ENCODE measurements at places on chromosomes 1 and 21.
A peak's percentile ranks its signal among the peaks of the same experiment; 100 is the strongest.

- DNase-seq = no peak
These were observed 56.5 kb upstream of the PLA2G4A start for GRCh38 chr1:186772228-186772627.

GRCh38 chr1:24898909-24899439 lies 31.1 kb downstream of the RUNX3 start:
- no peak for DNase-seq

- no peak for DNase-seq
These were observed 86.1 kb upstream of the ADGRL2 start for GRCh38 chr1:81714636-81715035.

DNA sequence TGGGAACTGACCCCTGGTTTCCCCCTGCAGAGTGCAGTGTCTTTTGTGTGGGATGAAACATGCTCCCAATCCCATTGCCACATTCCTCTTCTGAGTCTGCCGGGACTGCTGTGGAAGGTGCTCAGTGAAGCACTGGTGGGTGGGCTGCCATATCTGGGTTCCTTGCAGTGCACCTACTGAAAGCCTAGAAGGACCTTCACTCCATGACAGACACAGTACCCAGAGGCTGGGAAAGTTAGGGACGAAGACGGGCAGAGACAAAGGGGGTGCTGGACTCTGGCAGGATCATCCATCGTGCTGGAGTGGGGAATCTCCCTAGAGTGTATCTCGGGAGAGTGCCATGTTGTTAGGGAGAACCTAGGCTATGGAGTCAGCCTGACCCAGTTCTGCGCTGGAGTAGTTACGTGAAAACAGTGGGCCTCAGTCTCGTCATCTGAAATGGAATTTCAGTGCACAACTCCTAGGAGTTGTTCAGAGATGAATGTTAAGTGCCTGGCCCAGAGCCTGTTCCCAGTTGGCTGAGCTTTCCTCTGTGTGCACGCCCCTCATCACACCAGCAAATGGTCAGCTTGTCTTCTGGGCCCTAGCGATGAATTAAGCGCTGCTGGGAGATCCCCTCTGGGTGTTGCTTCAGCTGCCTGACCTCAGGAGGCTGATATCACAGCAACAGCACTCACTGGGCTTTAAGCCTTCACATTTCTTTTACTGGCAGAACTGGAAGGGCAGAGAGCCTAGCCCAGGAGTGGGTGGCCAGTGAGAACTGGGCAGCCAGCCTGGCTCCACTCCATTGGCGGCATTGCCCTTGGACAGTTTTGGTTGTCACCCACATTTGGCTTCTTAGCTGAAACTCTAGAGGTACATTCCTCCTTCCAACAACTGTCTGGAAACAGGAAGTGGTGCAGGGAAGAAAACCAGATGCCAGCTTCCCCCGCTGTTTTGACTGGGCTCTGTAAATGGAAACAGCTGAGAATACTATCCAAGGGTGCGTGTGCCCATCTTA lies 479.8 kb upstream of the VAMP3 start:
- DNase-seq = peak; percentile 58

GRCh38 chr1:74586253-74586897 lies 74.0 kb upstream of the LRRC53 start:
- DNase-seq = no peak

DNA sequence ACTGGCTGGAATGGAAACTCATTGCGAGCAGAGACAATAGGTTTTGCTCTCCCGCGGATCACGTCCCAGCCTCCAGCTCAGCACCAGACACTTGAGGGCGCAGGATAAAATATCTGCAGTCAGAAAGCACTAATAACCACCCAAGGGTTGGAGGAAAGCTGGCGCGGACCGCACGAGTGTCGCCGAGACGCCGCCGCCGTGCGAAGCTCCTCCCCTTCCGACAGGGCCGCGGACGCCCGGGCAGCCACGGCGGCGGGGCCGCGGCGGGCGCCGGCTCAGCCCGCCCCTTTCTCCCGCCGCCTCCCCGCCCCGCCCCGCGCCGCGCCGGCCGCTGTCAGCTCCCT lies at the start of gene CMPK1:
CMPK1 (plus strand) TSS at position 213 of the 344 bp plus-strand sequence. CDS start 156 bp downstream, outside the sequence.
- peak; percentile 90 for DNase-seq

GRCh38 chr1:78490861-78491450 lies at the start of gene PTGFR:
Gene PTGFR, plus strand, starts transcription at chr1:78490974. Its CDS starts 1,770 bp downstream, at chr1:78492744.
- peak; percentile 55 for DNase-seq

GRCh38 chr1:16430606-16431005 lies 6.6 kb downstream of the SPATA21 start:
- DNase-seq = peak; percentile 14

DNA sequence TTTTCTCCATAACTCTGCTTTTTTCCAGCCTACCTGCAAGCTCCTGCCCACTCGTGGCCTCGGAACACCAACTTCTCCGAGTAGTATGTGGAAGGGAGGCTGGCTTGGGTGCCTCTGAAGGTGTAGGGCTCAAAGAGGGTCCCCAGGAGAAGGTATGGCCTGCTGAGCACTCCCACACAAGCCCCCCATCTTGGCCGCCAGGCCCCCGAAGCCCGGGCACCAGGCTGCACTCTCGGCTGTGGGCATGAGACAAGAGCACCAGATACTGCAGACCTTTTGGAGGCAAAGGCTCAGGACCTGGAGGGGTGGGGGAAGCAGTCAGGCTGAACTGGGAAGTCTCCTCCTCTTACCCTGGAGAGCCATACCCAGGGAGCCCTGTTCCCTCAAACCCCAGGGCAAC lies 1.7 kb downstream of the ZNF692 start:
- DNase-seq = no peak

- no peak for DNase-seq
These were observed 10.8 kb downstream of the CASP9 start for GRCh38 chr1:15513192-15513591.

DNA sequence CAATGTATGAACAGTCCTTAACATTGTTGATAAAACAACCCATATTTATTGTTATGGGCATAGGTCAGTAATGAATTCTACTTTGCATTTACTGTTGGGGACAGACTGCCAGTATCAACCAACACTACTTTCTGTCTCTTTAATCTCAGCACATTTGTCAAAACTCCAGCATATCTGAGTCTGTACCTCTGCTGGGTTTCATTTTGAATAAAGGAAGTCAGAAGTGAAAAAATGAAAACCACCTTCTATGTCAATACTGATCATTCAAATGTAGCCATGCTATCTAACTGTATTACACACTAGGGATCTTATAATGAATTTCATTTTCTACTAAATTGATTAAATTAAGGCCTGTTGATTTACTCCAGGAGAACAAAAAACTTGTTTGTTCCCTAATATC lies 24.2 kb upstream of the CXADR start:
- no peak for DNase-seq

GRCh38 chr1:26890467-26890796 lies 349 bp upstream of the GPN2 start:
- DNase-seq = no peak

GRCh38 chr1:197614916-197615692 lies 160.2 kb downstream of the DENND1B start:
- peak; percentile 41 for DNase-seq

DNA sequence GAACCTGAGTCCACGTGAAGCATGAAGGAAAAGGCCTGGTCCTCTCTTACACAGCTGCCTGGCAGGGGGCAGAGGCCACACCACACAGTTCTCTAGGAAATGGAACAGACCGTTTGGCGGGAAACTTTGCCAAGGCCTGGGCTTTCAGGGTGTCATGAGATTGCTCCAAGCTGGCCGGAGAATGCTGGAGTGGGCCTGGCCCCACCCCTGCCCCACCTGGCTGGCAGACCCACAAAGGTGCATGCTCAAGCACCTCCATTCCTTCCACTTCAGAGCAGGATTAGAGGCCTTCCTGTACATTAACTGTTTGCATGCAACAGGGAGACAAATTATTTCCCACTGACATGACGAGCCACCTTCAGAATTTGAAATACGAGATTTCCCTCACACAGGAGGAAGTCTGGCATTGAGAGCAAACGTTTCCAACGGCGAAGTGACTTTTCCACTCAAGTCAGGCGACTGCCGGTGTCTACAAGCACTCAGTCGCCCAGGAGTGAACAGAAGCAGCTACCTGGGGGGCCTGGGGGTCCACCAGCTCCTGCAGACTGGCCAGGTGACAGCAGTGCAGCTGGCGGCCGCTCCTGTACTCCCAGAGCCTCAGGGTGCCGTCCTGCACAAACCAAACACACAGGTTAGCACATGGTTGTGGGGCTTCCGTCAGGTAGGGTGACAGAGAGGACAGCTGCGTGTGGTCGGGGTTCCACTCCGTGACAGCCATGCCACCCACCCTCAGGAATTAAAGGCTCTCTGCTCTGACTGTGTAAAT lies 24.0 kb downstream of the WDR4 start:
- no peak for DNase-seq

GRCh38 chr1:157404614-157405013 lies 147.7 kb downstream of the FCRL5 start:
- no peak for DNase-seq

- no peak for DNase-seq
These were observed 51.3 kb upstream of the HOOK1 start for GRCh38 chr1:59763418-59763817.

DNA sequence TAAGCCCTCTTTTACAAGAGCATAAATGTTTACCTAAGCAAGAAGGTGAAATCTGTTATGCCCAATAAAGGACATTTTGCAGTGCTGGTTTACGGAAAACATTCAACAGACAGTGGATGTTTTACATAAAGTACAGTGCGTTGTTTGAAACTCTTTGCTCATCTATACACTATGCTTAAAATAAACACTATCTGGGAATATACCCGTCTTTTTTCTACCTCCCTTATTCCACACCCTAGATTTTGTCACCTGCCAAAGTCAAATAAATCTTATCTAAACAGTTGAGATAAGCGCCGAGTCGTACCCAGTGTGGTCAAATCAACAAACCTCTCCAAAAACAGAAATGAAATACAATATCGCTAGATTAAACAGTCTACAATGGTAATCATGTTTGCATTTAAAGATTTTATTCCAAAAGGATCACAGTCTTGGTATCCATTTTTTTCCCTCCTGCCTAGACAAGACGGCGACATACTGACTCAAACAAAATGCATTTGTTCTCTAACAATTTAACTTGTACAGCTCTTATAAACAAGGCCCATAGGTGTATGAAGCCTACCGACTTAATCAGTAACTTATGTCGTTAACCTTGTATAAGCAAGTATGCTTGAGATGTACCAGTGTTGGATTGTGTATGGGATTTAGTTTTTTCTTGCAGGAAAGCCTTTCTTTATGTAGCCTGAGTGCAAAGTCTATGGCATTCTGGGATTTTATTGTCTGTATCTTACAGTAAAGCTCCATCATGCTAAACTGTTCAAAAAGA lies 189.1 kb downstream of the FMN2 start:
- no peak for DNase-seq

- peak; percentile 27 for DNase-seq
These were observed 43.7 kb downstream of the KIF21B start for GRCh38 chr1:200979574-200980451.

DNA sequence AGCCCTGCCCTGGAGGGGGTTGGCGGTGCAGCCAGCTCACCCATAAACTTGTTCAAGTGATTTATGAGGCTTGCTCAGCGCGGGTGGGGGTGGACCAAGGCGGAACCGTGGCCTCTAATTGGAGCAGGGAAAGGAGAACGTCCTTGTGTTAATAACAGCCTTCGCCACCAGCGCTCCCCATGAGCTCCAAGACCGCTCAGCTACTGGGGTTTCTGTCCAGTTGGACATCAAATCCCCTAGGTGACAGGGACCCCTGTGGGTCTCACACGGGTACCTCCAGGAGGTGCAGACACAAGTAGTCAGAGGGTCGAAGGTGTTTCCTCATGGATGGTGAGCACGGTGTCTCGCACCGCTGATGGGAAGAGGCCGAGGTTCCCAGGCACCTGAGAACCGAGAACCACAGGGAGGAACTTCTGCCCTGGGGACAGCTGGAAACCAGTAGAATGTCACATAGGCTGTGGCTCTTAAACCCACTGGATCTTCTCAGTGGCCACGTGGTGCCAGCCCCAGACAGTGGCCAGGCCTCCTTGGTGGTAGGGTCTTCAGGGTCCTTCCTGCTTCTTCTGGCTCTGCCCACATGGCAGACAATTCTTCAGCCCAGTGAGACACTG lies 3.7 kb upstream of the ACTRT2 start:
- no peak for DNase-seq
